Cortex of kidney (tissue), 1 donor: ENCODE measurements at places on chromosomes 12 and 14.

- DNase-seq, result no peak
These were observed 442.6 kb downstream of the DPF3 start for GRCh38 chr14:72451054-72451972.

DNA sequence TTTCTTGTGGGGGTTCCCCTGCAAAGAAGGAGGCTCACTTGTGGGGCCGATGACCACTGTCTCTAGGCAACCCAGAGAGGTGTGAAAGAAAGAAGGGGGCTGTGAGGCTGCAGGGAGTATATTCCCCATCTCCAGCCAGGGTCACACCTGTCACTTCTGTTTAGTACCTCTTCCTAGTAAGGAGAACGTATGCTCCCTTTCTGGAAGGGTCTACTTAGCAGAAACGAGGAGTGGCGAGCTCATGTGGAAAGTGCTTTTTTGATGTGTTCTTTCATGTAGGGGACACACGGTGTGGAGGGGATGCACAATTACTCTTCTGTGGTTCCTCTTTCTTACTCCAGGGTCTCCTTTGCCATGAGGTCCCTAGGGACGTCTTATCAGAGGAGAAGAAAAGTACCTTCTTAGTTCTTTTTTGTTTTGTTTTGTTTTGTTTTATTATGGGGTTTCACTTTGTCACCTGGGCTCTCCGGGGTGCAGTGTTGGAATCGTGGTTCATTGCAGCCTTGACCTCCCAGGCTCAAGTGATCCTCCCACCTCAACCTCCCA is 58.3 kb downstream of the PRKCH start:
- DNase-seq, result no peak

GRCh38 chr12:100857418-100857817 is 62.8 kb downstream of the ANO4 start:
- no peak for DNase-seq

DNA sequence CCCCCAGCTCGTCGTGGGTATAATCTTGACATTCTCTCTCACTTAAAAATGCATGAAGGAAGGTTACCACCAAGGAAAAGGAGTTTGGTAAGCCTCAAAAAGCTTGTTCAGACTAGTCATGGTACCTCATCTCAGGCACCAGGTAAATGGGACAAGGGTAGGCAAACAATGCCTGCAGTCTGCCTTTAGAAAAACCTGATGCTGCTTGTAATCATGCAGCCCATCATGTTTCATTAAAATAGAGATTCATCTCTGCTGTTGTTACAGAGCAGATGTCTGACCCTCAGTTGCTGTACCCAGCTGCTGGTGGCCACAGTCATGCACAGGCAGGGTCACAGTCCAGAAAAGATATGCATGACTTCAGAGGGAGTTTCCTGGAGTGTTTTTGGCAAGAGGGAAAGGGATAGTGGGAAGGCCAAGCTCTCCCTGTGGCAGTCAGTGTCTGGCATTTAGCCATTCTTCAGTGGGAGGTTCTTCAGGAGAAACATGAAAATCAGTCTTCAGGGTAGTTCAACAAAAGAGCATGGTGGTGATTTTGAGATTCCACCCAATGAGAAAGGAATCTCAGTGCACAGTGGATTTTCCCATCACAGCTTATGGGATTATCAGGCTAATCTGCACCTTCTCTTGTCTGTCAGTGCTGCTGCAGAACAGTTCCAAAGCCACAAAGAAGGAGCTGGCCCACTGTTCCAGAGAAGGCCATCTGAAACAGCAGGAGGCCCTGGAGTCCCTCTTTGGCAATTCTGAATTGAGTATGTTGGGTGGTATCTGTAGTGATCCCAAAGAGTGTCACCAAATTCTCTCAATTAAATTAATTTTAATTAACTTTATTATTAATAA is 202.7 kb upstream of the FRMD6 start:
- DNase-seq, result no peak

- no peak for DNase-seq
These were observed 7.1 kb upstream of the NT5DC3 start for GRCh38 chr12:103848143-103848542.

DNA sequence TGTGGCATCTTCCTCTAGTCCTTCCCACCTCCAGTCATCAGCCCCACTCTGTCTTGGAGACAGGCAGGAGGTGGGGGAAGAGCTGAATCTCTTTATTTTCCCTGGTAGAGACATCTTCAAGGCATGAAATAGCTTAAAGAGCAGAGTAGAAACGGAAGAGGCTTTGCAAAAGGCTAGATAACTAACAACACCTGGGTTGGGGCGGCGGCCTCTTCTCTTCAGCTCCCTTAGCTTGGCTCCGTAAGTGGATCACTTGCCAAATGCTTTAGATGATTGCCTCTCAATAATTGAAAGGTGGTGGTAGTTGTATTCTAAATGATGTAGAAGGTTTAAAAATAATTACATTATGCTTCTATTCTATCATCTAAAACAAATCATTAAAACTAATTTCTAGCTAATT is 36.1 kb downstream of the SSPN start:
- DNase-seq, result no peak

- DNase-seq, result no peak
These were observed 36.0 kb upstream of the GLIPR1 start for GRCh38 chr12:75444429-75445136.

GRCh38 chr12:113228394-113229028 is 7.2 kb downstream of the TPCN1 start:
- no peak for DNase-seq

GRCh38 chr12:114213055-114213581 is 192.8 kb downstream of the TBX5 start:
- DNase-seq, result no peak
